K562 (cell line): ENCODE measurements at places on chromosomes 12 and 14.

DNA sequence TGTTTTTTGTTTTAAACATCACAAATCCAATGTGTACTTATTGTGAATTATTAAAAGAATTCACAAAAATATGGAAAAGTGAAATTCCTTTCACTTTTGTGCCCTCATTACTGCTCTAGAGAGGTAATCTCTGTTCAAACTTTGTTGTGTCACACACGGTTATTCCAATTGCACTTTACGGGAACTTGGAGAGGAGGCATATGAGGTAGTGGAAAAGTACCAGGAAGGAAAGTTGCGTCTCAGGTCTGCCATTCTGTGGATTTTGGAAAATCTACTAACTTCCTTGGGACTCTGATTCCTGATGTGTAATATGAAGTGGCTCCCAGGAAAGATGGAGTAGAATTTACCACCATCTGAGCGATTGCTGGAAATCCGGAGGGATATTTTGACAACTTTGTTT is 90.9 kb upstream of the DCN start:
- no peak for DNase-seq

GRCh38 chr12:92028441-92028709 is 117.3 kb downstream of the BTG1 start:
- DNase-seq = no peak

DNA sequence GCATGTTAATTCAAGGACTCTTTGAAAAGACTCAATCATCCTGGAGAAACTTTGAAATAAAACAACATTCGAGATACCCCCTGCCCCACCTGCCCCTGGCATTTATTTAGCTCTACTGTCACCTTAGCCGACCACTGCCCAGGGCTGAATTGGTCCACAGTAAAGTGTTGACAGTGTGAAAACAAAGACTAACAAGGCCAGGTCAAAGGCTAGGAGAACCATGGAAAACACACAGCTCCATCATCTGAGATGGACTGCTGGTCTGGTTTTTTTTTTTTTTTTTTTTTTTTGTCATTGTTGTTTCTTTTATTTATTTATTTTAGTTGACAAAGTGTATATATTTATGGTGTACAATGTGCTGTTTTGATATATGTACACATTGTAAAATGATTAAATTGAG is 25.7 kb downstream of the GSTZ1 start:
- no peak for DNase-seq

DNA sequence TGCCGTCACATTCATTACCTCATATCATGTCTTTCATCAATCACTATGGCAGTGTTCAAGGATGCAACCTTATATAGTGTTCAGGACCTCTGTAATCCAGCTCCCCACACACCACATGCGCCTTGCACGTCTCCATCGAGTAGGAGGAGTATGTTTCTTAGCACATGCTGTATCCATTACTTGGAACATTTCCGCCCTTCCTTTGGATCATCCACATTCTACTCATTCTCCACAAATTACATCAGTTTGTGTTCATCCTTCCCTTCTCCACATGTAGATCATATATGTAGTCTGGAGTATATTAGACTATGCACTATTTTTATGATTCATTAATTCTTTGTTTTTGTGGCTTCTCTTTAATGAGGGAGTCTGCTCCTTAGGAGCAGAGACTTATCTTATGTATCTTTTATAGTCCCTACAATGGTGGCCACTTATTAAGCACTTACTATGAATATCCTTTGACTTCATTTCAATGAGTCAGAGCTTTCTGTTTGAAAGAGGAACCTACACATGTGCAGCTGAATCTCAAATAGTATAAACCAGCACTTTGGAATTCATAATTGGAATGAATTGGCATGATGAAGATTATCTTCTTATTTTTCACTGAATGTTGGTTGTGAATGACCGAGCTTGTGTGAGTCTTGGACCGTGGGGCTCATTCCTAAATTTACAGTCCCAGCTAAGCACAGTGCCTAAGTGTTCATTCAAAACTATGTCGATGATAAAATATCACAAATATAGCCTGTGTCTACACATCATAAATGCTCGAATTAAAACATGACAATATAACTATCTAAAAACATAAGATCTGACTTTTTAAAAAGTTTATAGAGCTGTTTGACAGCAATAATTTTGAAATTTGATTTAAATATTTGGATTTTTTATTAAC is 30.2 kb upstream of the NPAS3 start:
- no peak for DNase-seq

DNA sequence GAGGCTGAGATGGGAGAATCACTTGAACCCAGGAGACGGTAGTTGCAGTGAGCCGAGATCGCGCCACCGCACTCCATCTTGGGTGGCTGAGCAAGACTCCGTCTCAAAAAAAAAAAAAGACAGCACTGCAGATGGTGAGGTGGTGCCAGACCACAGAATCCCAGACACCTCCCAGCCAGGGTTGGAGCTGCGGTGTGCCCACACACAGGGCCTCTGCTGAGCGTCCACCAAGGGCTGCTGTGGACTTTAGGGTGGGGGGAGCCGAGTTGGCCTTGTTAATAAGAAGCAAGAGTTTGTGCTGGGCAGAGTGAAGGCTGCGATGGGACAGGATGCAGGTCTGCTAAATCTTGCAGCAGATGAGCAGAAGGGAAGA is 14.2 kb downstream of the KMT5A start:
- DNase-seq = no peak

DNA sequence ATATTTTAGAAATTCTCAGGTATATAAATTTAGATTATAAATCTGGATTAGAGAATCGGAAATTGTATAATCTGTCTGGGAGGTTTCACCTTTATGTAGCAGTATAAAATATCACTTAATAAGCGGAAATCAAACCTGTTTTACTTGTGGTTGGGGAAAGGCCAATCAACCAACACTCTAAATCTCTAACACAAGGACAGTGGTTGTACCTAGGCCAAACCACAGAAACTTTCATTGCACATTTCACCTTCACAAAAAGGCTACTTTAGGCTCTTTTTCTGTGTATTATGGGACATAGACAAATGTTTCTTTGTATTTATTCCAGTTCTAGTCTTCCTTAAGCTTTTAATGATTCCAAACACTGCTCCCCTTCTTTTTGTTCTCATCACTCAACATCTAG is 19.8 kb downstream of the ERH start:
- no peak for DNase-seq

DNA sequence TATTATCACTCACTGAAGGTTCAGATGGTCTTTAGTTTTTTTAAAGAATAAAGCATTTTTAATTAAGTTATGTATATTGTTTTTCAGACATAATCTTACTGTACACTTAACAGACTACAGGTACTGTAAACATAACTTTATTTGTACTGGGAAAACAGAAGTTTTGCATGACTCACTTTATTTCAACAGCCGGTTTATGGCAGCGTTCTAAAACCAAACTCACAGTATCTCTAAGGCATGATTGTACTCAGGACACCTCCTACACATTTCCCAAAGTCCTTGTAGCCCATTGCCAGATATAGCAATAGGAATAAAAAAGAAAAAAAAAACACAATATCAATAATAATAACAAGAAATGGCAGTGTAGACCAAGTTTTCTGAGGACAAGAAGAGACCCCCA is 1341.4 kb downstream of the FSCB start:
- no peak for DNase-seq

GRCh38 chr12:119809023-119809422 is 68.1 kb downstream of the CIT start:
- no peak for DNase-seq
